Suppressor macrophage treated with lipopolysaccharide for 4 hours (primary cell): ENCODE measurements at places on chromosomes 7 and 10.

- no peak for DNase-seq
Observed at GRCh38 chr10:43377424-43377883, 6.0 kb downstream of the FXYD4 start.

DNA sequence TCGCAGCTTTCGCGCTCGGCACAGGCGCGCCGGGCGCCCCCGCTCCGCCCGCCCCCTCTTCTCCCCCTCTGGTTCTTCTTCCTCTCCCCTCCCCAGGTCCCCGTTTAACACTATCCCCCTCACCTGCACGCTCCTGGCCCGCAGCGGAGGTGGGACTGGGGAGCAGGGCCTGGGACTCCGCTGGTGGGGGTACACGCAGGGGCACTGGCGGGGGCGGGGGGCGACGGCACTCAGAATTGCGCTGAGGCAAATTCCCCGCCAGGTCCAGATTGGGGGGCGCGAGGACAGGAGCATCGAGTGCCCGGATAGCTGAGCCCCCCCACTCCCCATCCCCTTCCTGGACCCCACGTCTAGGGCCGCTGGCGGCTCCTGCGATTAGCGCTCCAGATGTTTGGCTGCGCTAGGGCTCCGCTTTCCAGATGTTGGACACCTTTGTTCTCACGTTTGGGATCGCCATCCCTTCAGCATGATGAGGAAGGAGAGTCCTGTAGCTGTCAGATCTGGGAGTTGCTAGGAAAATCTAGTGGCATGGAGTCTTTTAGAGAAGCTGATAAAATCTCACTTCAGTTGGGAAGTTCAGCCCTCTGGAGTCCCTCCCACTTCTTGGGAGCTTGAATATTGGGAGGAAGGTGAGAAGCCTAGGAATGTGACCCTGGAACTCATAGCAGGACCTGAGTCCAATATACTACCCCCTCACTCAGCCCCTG lies 31.4 kb upstream of the PAX2 start:
- no peak for DNase-seq

GRCh38 chr10:106493751-106494150 lies 670.8 kb downstream of the SORCS1 start:
- DNase-seq = no peak

DNA sequence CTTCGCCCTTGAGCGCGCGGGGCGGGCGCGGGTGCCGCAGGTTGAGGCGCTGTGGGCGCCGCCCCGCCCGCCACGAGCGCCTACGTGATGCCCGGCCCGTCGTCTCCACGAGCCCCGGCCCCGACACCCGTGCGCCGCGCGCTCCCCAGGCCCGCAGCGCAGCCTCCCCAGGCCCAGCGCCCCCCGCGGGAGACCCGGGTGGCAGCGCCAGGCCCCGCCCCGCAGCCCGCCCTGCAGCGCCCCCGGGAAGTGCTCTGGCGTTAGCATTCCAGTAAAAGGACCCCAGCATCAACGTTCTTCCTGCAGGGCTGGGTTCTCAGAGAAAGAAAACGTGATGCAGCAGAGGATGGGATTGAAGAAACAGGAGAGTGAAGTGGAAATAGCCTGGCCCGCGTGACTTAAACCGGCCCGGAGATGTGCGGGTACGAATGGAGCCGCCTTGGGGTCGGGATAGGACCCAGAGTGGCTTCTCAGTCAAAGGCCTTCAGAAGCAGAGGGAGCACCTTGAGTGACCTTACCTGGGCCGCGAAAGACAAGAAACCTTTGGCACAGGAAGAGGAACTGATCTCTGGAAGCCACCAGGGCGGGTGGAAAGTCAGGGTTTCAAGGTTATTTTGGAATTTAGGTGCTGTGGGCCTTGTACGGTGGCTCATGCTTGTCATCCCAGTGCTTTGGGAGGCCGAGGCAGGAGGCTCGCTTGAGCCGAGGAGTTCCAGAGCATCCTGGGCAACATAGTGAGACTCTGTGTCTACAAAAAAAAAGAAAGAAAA lies 1.8 kb downstream of the PFKP start:
- peak; percentile 40 for DNase-seq
